ENCODE measurements at places on chromosomes 7 and 10.
A peak's percentile ranks its signal among the peaks of the same experiment; 100 is the strongest.

- peak; percentile 71 for DNase-seq
These were observed 16.5 kb downstream of the AP5Z1 start for GRCh38 chr7:4791738-4792536.

DNA sequence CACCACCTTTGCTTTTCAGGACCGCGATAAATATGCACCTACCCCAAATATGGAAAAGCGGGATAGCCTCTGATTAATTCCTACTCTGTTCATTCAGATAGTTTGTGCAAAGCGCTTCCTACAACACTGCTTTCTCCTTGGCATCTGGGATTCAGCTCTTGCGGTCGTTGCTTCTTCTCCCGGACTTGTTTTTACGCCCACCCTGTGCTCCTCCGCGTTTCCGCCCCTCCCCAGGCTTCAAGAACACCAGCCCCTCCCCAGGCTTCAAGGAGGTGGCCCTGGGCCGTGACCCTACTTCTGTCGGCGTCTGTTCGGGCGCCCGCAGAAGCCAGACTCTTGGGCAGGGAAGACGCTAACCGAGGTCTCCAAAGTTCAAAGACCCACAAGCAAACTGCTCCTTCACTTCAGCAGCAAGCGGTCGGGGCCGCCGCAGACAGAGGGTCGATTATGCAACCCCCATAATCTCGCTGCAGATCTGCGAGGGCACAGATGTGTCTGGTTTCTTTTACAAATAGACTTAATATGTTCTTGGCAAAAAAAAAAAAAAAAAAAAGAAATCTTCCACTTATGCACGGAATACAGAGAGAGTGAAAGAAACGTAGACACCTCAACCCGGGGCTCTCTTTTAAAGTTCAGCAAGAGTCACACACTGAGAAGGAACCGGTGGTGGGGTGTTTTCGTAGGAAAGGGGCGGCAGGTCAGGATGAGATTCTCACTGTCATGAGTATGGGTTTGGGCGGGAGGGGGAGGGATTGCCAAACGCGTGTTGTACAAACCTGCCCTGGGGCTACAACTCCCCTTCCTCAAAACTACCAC, 1.9 kb downstream of the DLX5 start:
- DNase-seq, result no peak

GRCh38 chr10:84269773-84270172, 24.9 kb downstream of the RGR start:
- no peak for DNase-seq

DNA sequence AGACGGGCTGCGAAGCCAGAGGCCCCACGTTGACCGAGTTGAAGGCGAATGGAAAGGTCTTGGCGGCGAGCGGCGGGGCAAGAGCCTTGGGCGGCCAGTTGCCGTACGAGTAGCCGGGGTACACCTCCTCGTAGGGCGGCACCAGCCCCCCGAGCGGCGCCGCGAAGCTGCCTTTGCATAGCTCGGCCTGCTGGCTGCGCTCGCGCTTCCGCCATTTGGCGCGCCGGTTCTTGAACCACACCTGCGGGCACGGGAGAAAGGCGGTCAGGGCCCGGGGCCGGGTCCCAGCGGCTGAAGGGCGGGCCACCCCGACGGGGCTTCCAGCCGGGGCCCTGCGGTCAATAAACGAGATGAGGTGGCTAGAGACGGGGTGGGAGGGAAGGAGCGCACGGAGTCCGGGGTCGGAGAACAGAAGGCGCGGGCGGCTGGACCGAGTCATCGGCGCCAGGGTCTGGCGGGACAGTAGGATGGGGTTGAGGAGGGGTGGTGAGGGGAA, 4.8 kb downstream of the ELOVL3 start:
- peak; percentile 24 for DNase-seq

- no peak for DNase-seq
These were observed 174.5 kb downstream of the TPST1 start for GRCh38 chr7:66379542-66380160.

DNA sequence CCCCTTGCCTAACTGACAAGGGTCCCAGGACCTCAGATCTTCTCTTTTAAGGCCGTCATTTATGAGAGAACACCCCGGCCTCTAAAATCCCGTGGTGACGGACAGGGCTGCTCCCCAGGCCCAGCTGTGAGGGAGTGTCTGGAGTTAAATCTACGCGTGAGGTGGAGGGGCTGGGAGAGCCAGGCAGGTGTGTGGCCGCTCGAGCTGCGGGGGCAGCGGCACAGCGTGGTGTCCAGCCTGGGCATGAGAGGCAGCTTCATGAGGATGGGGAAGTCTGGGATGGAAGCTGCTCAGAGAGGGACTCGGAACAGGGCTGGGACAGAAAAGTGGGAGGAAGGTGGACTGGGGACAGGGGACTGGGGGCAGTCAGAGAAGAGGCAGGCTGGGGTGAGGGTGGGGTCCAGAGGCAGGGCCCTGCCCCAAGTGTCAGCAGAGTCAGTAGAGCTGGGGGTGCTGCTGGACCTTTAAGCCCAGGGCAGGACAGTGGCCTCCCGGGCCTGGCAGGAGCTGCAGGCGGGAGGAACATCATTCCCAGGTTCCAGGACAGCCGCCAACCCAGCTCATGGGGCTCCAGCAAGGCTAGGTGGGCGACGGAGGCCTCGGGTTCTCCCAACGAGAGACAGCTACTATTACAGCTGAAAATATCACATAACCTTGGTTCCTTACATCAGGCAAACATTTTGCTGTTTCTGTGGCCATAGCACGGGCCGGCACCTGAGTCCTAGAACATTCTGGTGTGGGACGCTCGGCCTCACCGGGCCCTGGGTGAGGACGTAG, 55.2 kb downstream of the JAKMIP3 start:
- no peak for DNase-seq

DNA sequence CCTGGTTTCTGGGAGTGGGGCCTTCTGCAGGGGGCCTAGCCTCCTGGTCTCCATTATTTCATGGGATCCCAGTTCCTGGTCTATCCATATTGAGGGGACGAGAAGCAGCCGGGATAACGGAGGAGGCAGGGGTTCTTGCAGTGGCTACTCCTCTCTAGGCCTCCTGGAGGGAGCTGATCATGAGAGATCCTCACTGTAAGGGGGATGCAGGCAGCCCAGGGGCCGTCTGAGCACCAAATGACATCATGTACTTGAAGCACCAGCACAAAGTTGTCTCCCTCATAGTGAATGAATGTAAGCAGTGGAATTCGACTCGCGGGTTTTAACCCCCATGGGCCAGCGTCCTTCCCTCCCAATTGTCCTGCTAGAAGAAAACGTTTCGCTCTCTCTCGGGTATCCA, 964 bp upstream of the ADCY1 start:
- no peak for DNase-seq

- no peak for DNase-seq
These were observed 36.7 kb upstream of the SLIT1 start for GRCh38 chr10:97222326-97222961.

GRCh38 chr10:26199841-26200240, 16.7 kb upstream of the GAD2 start:
- DNase-seq, result no peak

DNA sequence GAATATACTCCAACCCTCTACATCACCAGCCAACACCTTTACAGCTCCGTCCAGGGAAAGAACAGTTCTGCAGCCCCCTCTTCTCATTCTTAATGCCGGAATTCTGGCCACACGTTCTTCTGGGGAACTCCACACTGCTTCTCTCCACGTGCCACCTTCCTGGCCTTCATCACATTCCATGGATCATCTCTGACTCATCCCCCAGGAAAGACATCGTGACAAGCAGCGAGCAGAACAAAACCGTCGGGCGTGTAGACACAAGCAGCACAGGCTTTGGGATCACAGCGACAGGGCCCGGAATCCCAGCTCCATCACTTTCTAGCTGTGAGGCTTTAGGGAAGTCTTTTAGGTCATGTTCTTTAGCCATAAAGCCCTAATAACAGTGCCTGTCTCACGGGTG, 590.3 kb upstream of the FOXK1 start:
- no peak for DNase-seq

GRCh38 chr7:77830649-77831355, 32.2 kb downstream of the PHTF2 start:
- DNase-seq, result no peak

DNA sequence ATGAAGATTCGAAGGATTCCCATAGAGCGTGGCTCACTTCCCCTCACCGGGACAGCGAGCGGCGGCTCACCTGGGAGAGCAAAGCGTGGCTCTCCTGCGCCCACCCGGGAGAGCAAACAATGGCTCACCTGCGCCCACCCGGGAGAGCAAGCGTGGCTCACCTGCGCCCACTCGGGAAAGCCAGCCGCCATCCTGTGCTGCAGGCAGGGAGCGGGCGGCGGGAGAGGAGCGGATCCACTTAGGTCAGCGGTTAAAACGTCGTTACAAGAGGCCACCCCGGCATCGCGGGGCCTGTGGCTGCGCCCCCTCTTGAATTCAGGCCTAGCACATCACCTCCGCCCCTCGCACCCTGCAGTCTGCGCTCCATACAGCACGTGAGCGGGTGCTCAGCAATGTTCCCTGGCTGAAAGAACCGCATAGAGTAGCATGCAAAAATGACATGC, 461 bp upstream of the FIGNL1 start:
- no peak for DNase-seq

DNA sequence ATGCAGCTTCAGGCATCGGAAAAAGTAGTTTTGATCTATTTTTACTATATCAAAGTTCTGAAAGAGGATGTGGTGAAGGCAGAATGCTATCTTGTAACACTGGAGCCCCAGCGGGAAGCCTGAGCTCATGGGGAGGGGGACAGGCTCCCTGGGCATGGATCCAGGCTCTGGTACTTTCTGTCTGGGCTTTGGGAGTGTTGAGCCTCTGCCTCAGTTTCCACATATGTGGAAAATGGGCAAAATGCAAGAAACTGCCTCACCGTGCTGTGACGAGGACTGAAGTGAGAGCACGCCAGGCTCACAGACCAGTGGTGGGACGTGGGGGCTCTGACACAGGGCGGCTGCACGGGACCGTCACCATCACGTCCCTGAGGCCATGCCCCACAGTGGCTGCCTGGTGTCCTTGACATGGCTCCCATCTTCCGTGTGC, 182.9 kb upstream of the SHH start:
- DNase-seq, result peak; percentile 25

DNA sequence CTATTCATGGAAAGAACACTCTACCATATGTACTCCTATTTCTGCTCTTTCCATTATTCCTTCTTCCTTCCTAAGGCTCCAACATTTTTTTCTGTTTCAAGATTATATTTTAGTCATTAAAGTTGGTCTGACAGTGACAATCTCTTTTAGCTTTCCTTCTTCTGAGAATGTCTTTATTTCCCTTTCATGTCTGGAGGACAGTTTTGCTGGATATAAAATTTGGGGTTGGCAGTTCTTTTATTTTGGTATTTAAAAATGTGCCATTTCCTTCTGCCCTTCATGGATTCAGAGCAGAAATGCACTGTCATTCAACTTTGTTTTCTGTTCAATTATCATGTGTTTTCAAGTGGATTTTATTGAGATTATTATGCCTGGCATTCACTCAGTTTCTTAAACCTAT, 53.1 kb downstream of the VSTM4 start:
- DNase-seq, result no peak

- DNase-seq, result no peak
These were observed 906.2 kb downstream of the LRMDA start for GRCh38 chr10:76337641-76338040.

GRCh38 chr7:2225830-2226229, 6.9 kb downstream of the MAD1L1 start:
- no peak for DNase-seq

GRCh38 chr7:83441-83840, 108.9 kb upstream of the FAM20C start:
- no peak for DNase-seq

DNA sequence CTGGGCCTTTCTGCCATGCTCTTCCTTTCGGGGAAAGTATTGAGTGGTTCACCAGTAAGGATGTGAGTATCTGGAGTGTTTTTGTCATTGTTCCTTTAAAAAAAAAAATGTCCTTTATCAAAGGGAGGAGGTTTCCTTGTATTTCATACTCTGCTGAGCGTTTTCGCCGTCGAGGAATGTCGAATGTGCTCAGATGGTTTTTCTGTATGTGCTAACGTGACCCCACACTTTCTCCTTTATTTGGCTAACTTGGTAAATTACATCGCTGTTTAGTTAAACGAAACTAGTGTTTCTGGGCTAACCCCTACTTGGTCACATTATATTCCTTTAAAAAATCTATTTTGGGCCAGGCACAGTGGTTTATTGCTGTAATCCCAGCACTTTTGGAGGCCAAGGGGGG, 45.9 kb downstream of the INPP5A start:
- no peak for DNase-seq

GRCh38 chr10:58438986-58439385, 53.8 kb downstream of the TFAM start:
- no peak for DNase-seq

GRCh38 chr7:23011222-23011924, 2.6 kb downstream of the HYCC1 start:
- no peak for DNase-seq

DNA sequence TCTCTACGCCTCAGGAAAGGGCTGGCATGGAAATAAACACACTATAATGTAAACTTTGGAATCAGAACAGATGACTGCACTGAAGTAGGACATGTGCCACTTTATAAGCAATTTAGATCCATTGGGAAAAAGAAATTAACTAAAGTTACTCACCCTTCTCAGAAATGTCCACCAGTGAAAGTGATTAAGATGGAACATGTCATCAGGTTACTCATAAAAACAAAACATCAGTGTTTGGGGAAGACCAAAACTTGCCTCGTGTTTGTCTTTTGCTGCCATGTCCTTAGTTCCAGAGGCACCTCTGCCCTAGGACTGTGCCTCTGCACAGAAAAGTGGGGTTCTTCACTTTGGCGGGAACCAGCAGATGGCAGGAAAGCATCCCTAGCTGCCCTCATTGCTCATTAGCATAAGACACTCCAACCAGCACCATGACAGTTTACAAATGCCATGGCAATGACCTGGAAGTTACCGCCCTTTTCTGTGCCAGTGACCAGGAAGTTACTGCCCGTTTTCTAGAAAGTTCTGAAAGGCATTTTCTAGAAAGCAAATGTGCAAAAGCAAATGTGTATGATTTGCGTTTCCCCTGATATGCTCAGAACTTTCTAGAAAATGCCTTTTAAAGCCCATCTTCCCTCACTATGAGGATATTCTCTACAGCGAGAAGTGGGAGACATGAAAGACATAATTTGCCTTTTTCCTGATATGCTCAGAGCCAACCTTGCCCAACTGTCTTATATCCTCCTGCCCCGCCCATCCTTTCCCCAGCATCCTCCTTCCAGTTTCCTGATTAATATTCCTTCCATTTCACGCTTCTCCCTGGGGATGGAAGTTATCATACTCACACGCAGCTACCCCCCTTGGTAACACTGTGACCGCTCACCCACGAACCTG, 258.2 kb downstream of the USP6NL start:
- DNase-seq, result no peak

- peak; percentile 2 for DNase-seq
These were observed 343.4 kb downstream of the PRPF18 start for GRCh38 chr10:13930120-13930519.

GRCh38 chr7:46871516-46871915, 710.4 kb downstream of the TNS3 start:
- DNase-seq, result no peak

DNA sequence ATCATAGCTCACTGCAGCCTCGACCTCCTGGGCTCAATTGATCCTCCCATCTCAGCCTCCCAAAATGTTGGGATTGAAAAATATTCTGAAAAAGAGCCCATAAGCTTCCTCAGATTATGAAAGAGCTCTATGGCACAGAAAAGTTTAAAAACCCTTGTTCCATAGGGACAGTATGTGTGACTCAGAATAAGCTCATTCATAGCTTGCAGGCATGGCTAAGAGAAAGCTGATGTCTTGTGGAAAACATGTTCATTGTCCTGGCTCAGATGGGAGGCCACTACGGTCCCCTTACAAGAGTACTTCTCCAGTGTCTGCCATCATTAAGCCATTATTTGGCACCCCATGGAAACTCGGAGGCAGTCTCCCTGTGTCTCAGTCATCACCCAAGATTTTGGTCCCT, 64.0 kb downstream of the CCDC3 start:
- no peak for DNase-seq

Measured in CD8-positive, alpha-beta memory T cell (primary cell).